Fibroblast of villous mesenchyme (primary cell): ENCODE measurements at places on chromosomes 3 and 15. TPM values are rescaled to one million over a fixed set of nuclear protein-coding genes. Genes with fewer than 3 reads are reported as not detected.

- DNase-seq = no peak
Measured at GRCh38 chr3:78848392-78849288, 919.2 kb downstream of the ROBO1 start.

DNA sequence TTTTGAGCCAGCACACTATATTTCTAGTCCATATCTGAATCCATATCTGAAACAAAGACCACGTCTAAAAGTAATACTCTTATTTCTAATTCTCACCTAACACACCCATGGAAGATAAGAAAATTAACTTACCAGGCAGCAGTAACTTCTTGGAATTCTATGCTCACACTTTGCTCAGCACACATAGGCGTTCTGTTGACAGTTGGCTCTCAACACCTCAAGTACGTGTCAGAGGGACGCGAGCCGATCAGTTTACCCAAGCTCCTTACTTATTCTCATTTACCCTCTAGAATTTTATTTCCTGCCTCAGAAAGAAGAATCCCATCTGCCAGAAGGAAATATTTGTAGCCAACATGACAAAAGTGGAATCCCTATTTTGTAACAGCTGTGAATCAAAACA, 911.9 kb downstream of the FHIT start:
- DNase-seq = no peak

DNA sequence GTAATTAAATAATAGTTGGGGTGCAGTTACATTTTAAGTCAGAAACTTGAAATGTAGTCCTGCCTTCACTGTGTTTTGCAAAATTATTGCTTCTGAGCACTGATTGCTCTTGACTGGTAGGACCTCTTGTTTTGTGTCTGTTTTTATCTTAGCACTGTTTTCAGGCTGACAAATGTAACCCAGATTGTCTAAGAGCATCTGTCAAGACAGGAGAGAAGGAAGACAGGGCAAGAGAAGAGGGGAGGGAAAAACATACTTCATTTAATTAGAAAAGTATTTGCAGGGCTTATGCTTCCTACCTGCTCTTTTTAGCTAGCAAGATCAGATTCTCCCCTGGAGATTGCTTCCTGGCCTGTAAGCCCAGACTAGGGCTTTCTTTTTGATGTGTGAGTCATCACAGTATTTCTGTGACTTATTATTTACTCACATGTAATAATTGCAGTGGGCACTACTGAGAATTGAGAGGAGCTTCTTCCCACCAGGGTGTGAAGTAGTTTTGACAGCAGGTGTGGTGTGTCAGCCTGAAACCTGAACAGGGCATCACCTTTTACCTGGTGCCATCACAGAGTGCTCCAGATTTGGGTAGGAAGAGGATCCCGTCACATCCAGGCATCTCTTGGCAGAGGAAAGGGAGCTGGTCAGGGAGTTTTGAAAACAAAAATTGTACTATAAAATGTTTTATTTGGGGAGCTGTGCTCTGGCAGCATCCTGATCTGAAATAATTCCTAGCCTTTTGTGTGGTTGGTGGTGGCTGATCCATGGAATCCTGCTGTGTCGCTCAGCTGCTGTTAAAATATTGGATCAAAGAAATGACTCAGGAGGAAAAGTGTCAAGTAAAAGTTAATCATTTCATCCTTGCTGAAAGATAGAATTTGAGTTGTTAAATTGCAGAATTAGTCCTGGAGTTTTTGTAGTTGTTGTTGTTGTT, 98.2 kb downstream of the TMEM108 start:
- DNase-seq = no peak

The ASB14 gene
- total RNA-seq = not detected in 2 replicates

The AHSG gene
- not detected in 2 replicates for total RNA-seq

The NME9 gene
- under 0.01 TPM in 1 of 2 replicates, not detected in the other for total RNA-seq

The MLH1 gene
- total RNA-seq = 56.7 and 63.5 TPM in 2 replicates

The USP8 gene
- total RNA-seq = 47.0 and 54.0 TPM in 2 replicates

GRCh38 chr15:95541301-95541700, 789.2 kb upstream of the NR2F2 start:
- no peak for DNase-seq

GRCh38 chr3:47692158-47692557, 89.5 kb downstream of the SMARCC1 start:
- no peak for DNase-seq

- no peak for DNase-seq
Measured at GRCh38 chr3:13792051-13792490, 87.8 kb downstream of the WNT7A start.

- DNase-seq = no peak
Measured at GRCh38 chr3:38565339-38566214, 69.4 kb downstream of the EXOG start.

DNA sequence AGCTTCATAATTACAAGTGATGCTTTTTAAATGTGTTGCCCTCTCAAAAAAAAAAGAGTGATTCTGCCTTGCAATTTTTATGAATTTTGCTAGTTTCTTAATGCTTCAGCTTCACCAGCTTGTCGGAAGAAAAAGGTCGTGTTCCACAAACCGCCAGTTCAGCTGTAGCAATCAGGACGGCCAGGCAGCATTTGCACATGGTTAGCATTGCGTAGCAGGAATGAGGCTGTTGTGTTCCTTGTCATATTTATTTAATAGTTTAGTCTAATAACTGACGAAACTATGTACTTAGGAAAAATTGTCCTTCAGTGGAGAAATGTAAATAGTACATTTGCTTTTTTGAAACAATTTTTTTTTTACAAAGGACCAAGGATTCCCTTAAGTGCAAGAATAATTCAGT, 64.9 kb upstream of the SELENOK start:
- DNase-seq = no peak

The SCN11A gene
- total RNA-seq = under 0.01 TPM in 2 replicates

DNA sequence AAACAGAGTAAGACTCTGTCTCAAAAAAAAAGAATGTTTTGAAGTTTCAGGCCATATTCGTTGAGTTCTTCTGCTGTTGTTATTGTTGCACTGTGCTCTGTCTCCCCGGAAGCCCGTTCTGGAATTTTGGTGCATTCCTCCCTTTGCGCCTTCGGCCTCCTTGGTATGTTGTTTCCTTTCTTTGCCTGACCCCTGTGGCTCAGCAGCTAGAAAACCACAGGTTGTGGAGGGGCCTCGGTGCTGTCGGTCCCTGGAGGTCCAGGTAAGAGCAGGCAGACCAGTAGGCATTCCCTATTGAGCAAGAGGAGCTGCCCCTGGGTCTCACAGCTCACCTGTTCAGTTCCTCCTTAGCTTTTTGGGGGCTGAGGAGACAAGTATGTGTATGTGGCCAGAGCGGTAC, 51.0 kb upstream of the DLG1 start:
- no peak for DNase-seq

DNA sequence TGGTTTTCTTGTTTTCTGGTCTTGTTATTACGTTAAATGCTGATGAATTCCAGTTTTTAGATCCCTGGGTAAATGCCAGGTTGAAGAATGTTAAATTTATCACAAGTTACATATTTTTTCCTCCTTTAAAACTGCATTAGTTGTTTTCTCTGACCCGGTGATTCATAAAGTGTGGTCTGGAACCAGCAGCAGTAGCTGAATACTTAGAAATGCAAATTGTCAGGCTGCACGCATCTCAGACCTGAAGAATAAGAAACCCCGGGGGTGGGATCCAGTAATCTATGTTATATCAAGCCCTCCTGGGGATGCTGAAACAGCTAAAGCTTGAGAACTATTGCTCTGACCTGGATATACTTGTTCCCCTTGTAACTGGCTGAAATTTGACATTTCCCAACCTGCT, 69.1 kb downstream of the PEX5L start:
- peak; percentile 4 for DNase-seq

The FAM107A gene
- not detected in 2 replicates for total RNA-seq

- peak; percentile 93 for DNase-seq
Measured at GRCh38 chr3:112635674-112636073, 5.3 kb downstream of the CCDC80 start.

DNA sequence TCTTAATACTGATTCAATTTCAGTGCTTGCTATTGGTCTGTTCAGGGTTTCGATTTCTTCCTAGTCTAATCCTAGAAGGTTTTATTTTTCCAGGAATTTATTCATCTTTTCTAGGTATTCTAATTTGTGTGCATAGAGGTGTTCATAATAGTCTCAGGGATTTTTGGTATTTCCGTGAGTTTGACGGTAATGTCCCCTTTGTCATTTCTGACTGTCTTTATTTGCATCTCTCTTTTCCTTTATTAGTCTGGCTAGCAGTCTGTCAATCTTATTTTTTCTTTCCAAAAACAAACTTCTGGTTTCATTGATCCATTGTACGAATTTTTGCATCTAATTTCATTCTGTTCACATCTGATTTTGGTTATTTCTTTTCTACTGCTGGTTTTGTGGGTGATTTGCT, 35.2 kb upstream of the CD200R1L start:
- no peak for DNase-seq

The TP63 gene
- under 0.01 and 0.43 TPM in 2 replicates for total RNA-seq

DNA sequence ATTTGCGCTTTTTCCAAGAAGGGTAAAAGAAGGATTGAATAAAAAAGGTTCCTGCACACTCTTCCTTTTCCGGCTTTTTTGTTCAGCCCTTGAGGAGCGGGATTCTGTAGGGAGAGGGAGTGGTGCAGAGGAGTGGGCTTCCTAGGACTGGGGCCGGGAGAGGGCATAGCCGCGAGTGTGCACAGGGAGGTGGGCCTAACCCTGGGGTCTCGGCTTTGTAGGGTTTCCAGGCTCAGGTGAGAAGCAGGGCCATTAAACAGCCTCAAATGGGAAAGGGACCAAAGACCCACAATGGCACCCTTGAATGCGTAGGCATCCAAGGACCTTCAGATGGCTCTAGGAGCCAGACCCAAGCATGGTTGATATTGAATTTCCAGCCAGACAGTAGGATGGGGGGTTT, 35.4 kb upstream of the RAB6B start:
- DNase-seq = no peak

DNA sequence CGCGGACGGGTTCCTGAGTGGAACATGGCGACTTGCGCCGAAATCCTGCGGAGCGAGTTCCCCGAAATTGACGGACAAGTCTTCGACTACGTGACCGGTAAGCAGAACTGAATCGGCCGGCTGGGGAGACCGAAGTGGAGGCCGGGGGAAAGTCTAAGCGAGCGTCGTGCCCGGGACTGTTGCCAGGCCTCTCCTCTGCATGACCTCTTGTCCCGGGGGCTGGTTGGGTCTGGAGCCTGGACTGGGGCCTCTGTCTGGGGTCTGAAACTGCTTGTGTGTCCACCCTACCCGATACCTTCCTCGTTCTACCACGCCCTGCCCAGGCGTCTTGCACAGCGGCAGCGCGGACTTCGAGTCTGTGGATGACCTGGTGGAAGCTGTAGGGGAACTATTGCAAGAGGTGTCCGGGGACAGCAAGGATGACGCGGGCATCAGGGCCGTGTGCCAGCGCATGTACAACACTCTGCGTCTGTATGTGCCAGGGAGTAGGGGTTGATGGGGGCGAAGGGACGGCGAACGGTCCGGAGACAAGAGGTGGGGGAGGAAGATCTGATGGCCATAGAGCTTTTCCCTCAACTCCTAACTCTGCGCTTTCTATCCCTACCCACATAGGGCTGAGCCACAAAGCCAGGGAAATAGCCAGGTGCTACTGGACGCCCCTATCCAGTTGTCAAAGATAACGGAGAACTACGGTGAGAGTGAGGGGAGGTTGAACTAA, at the start of gene ABCF3:
Gene ABCF3, plus strand, starts transcription at position 16 of the 718 bp plus-strand sequence. Its CDS starts 9 bp downstream, at position 25.
- peak; percentile 69 for DNase-seq

GRCh38 chr3:45628746-45629145, 34.2 kb downstream of the LIMD1 start:
- DNase-seq = peak; percentile 98

The SETD5 gene
- 117 and 140 TPM in 2 replicates for total RNA-seq

- peak; percentile 33 for DNase-seq
Measured at GRCh38 chr3:192887047-192887446, 30.6 kb downstream of the MB21D2 start.

DNA sequence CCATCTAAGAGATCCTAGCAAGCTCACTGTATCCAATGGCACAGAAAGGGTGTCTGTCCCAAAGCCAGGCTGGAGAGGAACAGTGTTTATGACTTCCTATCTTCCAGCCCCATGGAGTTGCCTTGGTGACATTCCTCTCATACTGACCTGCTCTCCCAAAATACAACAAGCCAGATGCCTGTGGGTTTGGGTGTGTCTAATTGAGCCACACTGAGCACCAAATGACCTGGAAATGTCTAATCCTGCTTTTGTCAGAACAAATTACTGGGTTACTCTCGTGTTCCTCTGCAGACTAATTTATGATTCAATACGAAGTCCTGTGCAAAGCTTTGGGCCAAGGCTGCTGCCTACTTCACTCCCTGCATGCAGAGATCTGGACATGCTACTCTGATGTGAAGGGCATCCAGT, 98.1 kb upstream of the STRIT1 start:
- DNase-seq = peak; percentile 85

DNA sequence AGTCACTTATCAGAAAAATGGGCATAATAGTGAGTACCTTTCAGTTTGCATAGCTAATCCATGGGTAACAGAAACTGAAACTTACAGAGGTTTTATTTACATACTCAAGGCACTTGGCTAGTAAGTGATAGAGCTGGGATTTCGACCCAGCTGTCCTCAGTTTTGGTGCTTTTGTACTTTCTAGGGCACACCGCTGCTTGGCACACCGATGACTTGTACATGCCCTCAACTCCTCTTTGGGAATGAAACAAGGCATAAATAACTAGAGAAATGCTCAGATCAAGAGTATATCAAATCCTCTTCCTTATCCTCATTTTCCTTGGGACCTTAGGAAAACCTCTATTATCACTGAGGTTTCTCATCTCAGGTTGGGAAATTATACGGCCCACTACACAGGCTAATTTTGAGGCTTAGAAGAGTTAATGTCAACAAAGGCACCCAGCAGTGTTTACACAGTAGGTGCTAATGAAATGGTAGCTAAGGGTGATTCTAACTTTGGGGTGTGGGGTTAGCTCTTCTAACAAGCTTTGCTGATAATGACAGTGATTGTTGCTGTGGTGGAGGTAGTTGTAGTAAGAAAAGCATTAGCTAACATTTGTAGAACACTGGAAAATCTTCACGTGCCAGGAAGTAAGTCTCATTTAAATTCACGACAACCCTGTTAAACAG, 20.3 kb upstream of the DGKG start:
- DNase-seq = no peak

GRCh38 chr3:109154979-109155378, 18.5 kb downstream of the C3orf85 start:
- DNase-seq = no peak

- DNase-seq = peak; percentile 21
Measured at GRCh38 chr3:170137986-170138385, 43.5 kb downstream of the PHC3 start.

- DNase-seq = peak; percentile 64
Measured at GRCh38 chr15:31325595-31326155, 960 bp upstream of the KLF13 start.

- DNase-seq = no peak
Measured at GRCh38 chr3:75687323-75687722, 23.2 kb downstream of the FRG2C start.

The GNAT1 gene
- not detected in 2 replicates for total RNA-seq

GRCh38 chr3:196775938-196776337, 36.3 kb downstream of the PAK2 start:
- DNase-seq = no peak
